ENCODE measurements at places on chromosomes 16 and 17.

DNA sequence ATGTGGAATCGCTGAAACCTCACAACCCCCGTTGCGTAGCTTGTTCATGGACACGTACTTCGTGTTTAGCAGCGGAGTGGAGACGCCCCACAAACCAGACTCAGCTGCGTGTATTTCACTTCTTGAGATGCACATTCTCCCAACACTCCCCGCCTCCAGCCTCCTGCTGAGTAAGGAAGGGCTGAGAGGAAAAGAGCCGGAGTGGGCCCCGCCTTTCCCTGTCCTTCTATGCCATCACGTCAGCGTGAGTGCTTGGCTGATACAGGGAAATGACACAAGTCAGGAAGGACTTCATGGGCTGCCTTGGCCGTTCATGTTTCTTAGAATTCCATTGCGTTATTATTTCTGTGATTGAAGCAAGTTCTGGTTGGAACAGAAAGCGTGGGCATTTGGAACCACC lies 68.6 kb upstream of the CBX4 start:
- DNase-seq, result no peak

- peak; percentile 100 for DNase-seq
Measured at GRCh38 chr17:45225964-45226530, 4.4 kb downstream of the FMNL1 start.

DNA sequence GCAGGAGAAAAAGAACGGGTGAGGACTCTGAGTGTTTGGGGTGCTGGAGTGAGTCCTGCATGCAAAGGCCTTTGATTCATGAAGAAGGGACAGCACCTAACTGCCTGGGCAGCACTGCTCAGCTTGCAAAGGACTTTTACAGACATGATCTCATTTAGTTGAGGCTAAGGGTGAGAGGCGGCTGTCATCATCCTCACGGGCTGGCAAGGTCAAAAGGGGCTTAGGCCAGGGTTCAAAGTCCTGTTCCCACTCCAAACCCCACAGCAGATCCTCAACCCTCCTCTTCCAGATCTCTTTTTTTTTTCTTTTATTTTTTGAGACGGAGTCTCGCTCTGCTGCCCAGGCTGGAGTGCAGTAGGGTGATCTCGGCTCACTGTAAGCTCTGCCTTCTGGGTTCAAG lies 4.8 kb downstream of the RHBDF2 start:
- DNase-seq, result no peak

GRCh38 chr17:42325026-42325425 lies 36.7 kb downstream of the STAT5A start:
- no peak for DNase-seq

GRCh38 chr17:67456103-67456502 lies 79.0 kb downstream of the PITPNC1 start:
- DNase-seq, result no peak

DNA sequence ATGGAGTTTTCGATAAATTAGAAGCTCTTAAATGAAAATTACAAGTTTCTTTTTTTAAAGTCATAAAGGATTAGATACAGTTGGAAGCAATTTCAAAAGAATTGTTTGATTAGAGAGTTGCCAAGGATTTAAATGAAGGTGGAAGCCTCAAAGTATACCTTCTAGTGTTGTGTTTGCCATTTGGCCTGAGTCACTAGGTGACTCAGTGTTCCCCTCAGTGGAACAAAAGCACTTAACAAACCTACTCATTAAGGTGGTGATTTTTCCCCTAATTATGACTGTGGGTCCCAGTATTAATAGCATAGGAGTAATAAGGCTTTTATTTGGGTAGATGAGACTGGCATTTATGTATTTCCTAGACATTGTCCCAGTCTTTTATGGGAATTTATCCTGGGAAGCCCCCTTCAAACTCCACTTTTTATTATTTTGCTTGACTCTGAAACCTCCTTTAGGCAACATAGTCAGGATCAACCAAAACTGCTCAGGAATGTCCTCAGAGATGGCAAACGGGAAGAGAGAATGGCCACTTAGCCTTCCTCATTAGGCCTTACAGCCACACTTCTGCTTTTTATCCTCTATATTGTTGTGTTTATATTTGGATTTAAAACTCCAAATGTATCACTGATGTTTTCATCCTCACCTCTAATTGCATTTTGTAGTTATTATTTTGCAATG lies 161.0 kb downstream of the FTO start:
- no peak for DNase-seq

DNA sequence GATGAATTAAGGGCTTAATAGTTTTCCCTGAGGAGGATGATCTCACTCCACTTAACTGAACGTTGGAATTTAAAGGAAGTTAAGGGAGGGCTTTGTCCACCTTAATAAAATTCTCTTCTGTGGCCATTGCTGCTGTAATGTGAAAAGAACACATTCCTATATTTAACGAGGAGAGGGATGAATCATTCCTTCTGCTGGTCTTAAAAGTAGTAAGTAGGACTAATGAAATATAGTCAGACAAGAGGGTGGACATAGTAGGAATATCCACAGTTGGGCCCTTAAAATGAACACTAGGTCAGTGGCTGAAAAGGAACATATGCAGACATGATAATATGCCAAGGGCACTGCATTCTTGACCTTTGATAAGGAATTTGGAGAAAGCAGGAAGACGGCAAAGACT lies 405.6 kb downstream of the PMP22 start:
- no peak for DNase-seq

DNA sequence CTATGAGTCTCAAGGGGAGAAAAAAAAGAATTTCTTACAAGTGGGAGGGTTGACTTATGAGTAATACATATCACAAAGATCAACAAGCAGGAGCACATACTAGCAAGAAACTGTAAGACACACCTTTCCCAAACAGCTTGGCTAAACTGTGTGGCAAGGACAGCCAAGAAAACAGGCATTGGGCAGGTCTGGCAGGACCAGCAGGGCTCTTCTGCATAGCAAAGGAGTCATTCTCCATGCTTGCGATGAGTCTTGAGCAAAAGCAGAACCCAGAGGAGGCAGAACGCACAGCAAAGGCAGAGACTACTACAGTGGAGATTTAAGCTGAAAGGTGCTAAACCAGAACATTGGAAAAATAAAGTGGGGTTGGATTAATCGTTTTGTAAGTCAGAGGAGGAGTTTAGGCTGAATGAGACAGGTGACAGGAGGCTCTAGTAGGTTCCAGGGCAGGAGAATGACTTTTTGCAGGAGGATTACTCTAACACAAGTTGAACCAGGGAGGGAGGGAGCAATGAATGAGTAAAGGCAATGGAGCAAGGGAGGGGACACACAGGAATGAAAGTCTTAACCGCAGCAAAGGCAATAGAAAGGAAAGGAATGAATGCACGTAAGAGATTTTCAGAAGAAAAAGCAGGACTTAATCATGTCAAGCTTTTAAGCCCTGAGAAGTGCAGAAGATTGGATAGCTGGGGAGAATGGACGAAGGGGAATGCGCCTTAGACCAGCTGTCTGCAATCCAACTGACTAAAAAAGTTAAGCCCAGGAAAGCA lies 2.7 kb downstream of the N4BP1 start:
- no peak for DNase-seq

- DNase-seq, result no peak
Measured at GRCh38 chr17:75764417-75764710, 628 bp downstream of the GALK1 start.

- no peak for DNase-seq
Measured at GRCh38 chr16:74455619-74456289, 34.5 kb upstream of the CLEC18B start.

- no peak for DNase-seq
Measured at GRCh38 chr16:89915303-89916232, 3.1 kb upstream of the MC1R start.

GRCh38 chr16:12210925-12211869 lies 234.7 kb downstream of the SNX29 start:
- no peak for DNase-seq

GRCh38 chr17:75115555-75115954 lies 5.8 kb downstream of the ARMC7 start:
- no peak for DNase-seq

DNA sequence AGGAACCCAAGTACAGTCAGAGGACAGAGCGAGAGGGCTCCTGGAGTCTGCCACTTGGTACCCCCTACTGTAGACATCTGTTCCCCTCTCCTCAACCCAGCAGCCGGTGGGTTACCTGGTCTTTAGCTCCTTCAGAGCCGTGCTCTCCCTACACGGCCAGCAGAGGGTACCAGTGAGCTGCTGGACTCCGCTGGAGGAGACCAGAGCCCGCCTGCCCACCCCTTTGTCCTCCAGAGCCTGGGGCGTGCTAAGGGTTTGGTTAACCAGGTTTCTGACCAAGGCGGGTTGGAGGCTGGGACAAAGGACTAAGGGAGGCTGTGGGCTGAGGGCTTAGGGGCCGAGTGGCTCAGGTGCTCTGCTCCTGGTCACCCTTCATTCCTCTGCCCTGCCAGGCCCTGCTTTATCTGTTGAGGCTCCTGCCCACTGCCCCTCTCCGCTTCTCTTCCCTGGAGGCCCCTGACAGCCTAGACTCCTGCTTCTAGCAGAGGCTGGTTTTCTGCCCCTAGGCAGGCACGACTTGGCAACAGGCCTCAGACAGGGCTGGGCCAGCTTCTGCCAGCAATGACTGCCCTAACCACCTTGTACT lies 2.7 kb upstream of the HSD11B2 start:
- DNase-seq, result peak; percentile 50

GRCh38 chr16:71493213-71493612 lies 4.1 kb upstream of the ZNF19 start:
- no peak for DNase-seq

- DNase-seq, result peak; percentile 89
Measured at GRCh38 chr17:58329035-58329809, 627 bp upstream of the TSPOAP1 start.

GRCh38 chr17:81931557-81932332 lies 4.2 kb upstream of the MAFG start:
- DNase-seq, result no peak

DNA sequence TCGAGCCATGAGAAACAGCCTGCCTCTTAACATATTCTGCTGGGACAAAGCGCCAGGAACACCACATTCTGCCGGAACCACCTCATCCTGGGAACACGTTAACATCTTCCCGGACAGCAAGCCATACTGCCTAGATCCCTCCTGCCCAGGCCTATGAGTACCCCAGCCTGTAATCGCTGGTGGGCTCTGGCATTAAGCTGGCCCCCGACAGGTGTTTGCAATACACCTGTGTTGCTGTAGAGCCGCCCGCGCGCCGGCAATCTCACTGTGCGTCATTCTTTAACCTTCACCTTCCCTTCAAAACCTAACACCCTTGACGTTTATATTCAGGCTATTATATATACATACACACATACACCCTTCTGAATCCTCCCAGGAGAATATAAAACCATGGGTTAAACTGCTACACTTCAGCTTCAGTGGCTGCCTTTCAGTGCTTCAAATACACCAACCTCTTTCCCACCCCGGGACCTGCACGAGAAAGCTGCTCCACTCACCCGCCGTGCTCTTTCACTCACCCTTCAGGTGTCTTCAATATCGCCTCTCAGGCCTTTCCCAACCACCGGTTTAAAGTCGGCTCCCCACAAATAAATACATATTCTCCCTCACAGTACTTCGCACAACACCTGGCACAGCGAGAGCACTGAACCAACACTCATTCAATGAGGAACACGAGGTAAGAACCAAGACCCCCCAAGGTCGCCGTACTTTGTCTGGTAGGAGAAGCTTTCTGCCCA lies 1.0 kb upstream of the ENDOV start:
- no peak for DNase-seq

GRCh38 chr16:53768167-53768566 lies 64.2 kb downstream of the FTO start:
- no peak for DNase-seq

- DNase-seq, result no peak
Measured at GRCh38 chr16:1300664-1301476, 8.6 kb upstream of the UBE2I start.

DNA sequence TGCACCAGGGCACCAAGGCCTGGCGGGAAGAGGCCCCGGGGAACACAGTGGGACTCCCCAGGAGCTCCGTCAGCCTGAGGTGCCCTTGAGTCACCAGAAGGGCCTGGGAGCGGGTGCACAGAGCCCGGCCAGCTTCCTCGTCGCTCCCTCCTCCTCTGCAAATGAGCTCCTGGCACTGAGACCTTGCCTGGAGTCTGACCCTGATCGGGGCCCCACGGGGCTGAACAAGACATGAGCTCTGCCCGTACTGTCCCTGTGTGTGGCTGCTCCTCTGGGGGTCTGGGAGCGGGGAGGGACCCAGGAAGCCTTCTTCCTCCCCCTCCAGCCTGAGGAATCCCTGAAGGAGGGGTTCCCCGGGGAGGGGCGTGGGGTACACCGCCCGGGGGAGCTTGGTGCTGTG lies 36.4 kb upstream of the SSTR5 start:
- DNase-seq, result no peak

GRCh38 chr17:34799751-34800150 lies 161.5 kb downstream of the CCT6B start:
- no peak for DNase-seq

DNA sequence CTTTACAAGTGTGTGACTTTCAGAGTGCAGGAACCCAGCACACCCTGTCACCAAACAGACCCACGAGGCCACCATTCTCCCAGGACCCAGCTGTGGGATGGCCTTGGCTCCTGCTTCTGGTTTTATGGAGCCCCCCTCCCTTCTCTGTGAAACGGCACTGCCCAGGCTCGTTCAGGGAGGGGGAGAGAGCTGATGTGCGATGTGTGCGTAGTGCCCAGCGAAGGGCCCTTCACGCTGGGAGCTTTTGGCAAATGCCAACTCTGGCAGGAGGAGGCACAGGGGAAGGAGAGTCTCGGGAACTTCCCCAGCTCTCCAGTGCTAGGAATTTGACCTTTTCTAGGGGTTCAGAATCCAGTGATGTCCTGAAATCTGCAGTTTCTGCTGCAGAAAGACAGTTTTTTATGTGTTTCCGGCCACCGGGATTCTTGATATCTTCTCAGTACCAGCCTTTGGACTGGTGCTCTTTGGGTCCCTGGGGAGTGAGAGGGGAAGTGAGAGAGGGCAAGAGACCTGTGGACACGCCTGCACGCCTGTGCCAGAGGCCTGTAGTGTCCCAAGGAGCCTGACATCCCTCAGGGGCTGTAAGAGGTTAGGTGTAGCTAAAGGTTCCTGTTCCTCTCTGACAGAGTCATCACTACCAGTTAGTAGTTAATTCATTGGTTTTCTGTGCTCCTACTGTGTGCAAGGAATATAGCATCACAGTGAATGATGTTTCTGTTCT lies 45.1 kb downstream of the CMIP start:
- no peak for DNase-seq

DNA sequence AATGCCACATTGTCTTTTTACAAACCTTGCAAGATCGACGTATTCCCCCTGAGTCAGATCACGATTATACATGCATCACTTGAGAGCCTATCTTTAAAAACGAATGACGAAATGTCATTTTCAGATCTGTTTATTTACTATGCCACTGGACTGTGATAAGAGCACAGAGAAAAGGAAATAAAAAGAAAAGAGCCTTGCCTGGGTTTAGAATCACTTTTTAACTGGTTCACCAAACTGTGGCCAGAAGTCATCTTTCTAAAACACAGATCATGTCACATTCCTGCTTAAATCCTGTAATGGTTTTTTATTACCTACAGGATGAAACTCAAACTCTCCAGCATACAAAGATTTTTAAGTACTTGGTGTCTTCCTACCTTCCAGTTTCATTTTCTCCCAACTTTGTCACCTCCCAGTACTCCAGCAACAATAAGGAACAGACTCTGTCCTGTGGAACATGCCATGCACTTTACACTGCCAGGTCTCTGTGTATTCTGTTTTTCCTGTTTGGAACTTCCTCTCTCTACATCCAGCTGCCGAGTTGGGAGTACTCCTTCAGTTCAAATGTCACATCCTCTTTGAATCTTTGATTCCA lies 91.5 kb downstream of the SNX11 start:
- DNase-seq, result no peak
